Muscle of arm (tissue), 14 donors: ENCODE measurements at places on chromosomes 3 and 15.
A peak's percentile ranks its signal among the peaks of the same experiment; 100 is the strongest.

DNA sequence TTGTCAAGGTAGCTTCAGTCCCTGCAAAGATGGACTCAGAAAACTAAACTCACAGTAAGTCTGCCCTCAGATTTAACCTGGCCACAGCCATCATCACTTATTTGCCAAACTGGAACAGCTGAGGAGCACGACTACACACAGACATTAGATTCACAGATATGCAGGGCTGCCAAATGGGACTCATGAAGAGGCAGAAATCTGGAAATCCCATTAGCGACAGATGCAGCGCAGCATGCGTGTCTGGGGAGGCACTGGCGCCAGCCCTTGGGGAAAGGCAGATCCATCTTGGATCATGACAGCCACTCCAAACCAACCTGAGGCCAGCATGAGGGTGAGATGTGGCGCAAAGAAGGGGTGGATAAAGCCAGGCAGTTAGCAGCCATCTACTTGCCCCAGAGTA is 160.7 kb upstream of the TSC22D2 start:
- DNase-seq, result no peak

DNA sequence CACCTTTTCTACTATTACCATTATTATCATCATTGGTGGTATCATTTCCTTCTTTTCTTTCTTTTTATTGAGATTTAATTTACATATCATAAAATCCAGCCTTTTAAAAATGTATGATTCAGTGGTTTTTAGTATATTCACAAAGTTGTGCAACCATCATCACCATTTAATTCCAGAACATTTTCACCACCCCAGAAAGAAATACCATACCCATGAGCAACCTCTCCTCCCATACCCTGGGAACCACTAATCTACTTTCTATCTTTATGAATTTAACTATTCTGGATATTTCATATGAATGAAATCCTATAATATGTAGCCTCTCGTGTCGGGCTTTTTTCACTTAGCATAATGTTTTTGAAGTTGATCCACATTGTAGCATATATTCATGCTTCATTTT is 29.1 kb downstream of the AAGAB start:
- no peak for DNase-seq

- no peak for DNase-seq
Observed at GRCh38 chr15:56361987-56362386, 3.2 kb upstream of the TEX9 start.

GRCh38 chr3:129015388-129016105 is 14.4 kb downstream of the EFCC1 start:
- no peak for DNase-seq

DNA sequence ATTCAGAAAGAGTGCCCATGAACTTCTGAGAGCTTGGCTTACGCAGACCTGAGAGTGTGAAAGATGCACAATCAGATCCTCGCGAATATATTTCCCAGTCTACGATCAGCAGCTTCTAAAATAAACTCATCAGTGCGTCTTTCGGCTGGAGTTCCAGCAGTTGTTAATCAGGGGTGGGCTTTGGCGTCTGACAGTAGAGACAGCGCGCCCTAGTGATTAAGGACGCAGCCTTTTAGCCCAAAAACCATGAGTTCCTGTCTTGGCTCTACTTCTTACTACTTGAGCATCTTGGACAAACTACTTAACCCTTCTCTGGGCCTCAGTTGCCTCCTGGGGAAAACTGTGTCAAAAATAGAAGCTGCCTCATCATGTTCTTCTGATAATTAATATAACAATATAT is 15.8 kb upstream of the ARRDC4 start:
- DNase-seq, result no peak

- DNase-seq, result peak; percentile 46
Observed at GRCh38 chr15:70269991-70270751, 172.5 kb upstream of the TLE3 start.
